CD14-positive monocyte (primary cell): ENCODE measurements at places on chromosomes 12 and 14. TPM values are rescaled to one million over a fixed set of nuclear protein-coding genes. Genes with fewer than 3 reads are reported as not detected.

KRT79 gene
- polyA plus RNA-seq: not detected in 2 replicates

SYNE2 gene
- 0.42 and 0.44 TPM in 2 replicates for polyA plus RNA-seq

NELL2 gene
- 0.98 TPM for polyA plus RNA-seq

GLI1 gene
- polyA plus RNA-seq: not detected

FSCB gene
- polyA plus RNA-seq: not detected
